ENCODE measurements at places on chromosomes 7 and 10.
A peak's percentile ranks its signal among the peaks of the same experiment; 100 is the strongest.

DNA sequence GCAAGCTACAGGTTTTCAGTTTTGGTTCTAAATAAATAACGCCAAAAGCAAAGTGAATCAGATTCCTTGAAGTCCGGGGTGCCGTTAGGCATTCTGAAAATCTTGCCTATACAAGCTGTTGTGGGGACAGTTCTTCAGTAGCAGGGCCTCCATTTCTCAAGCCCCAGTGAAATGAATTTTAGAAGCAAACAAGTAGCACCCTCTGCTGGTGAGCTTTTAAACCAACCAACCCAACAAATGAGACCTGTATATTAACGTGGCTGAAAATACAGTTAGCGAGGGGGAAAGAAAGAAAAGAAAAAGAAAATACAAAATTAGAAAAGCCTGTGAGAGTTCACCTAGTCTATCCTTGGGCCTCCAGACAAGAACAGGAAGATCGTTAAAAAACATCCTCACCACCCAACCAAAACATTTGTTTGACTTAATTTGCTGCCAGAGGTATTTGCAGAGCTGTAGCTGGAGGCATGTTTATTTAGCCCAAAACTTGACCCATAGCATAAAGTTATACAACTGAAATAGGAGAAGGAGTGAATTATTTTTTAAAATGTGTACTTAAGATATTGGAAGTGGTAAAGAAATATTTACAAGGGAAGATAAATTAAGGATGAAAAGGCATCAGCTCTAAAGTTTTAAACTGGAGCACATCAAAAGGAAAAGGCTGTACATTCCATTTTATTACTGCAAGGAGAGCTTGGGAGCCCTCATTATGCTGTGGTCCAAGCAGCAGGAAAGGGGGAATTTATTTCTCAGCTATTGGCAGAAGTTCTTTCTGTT, 98.9 kb downstream of the DYNC1I1 start:
- peak; percentile 60 for DNase-seq

- peak; percentile 81 for DNase-seq
Measured at GRCh38 chr7:157412021-157412443, 75.2 kb downstream of the DNAJB6 start.

GRCh38 chr7:24821045-24821753, 63.9 kb upstream of the GSDME start:
- peak; percentile 91 for DNase-seq

GRCh38 chr10:64648915-64649314, 1127.7 kb downstream of the REEP3 start:
- no peak for DNase-seq

- no peak for DNase-seq
Measured at GRCh38 chr10:46094931-46095750, 49.1 kb upstream of the MSMB start.

DNA sequence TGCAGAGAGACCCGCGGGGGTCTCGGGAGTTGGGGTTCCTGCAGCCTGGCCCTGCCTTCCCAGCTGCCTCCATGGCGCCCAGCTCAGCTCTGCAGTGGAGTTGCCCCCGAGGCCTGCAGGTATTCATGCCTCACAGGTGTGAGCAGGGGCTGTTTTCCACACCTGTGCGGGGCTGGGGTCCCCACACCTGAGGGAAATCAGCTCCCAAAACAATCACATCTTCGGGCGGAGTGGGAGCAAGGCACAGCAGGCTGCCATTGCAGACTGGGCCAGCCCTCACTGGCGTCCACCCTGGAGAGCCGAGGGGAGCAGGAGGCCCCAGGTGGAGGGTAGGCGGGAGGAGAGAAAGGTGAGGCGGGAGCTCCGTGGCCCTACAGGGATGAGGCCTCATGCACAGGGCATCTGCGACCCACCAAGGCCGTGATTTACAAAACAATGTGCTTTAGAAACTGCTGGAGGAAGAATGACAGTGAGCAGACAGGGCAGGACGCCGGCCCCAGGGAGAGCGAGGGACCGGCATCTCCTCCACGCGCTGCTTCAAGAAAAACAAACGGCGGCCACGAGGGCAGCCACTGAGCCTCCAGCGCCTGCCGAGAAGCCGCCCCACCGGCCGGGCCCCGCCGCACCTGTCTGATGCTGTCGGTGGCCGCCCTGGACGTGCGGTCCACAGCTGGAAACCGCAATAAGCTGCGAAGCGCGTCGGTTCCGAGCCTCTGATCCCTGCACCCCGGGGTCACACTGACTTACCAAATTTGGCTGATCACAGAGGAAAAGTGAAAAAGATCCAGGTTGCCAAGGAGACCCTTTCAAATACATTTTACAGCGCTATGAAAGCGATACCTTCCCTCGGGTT, 53.0 kb upstream of the PDGFA start:
- DNase-seq: no peak

DNA sequence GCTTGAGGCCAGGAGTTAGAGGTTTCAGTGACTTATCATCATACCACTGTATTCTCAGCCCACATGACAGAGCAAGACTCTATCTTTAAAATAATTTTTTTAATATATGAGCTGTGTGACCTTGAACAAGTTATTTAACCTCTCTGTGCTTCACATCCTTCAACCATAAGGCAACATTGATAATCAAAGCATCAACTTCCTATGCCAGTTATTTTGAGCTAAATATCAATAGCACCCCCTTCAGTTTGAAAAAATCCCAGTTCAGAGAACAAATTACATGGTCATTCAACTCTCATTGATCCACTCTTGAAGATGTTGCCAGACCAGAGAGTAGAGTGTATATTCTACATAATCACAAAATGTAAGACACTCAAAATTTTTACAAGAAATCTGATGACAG, 53.0 kb downstream of the ASNS start:
- no peak for DNase-seq

DNA sequence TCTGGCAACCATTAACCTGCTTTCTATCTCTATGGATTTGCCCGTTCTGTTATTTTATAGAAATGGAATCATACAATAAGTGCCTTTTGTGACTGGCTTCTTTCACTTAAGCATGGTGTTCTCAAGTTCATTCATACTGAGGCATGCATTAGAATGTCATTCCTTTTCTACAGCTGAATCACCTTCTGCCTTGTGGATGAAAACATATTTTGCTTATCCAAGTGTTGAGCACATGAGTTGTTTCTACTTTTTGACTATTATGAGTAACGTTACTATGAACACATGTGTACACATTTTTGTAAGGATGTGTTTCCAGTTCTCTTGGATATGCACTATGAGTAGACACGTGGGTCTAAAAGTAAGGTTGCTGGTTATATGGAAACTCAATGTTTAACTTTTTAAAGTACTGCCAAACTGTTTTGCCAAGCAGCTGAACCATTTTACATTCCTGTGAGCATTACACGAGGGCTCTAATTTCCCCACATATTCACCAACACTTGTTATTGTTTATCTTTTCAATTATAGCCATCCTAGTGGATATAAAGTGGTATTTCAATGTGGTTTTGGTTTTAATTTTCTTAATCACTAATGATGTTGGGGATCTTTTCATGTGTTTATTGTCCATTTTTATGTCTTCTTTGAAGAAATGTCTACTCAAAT, 241.3 kb downstream of the FANK1 start:
- DNase-seq: no peak

- no peak for DNase-seq
Measured at GRCh38 chr10:11959966-11960365, 82.6 kb downstream of the UPF2 start.

DNA sequence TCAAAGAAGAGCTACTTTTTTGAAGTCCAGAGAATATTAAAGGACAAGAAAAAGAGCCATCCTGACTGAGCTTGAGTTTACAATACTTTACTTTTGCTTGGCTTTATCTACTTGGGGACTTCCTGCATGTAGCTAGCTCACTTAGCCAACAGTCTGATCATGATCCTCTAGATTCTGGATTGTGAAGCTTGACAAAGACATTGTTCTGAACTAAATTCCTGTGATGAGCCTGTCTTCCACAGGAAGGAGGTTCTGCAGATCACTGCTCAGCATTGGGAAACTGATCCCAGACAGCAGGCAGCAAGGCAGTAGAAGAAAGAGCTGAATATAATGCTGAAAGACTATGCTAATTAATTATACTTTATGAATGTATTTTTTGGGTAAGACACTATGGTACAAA, 296.4 kb downstream of the DGKB start:
- peak; percentile 11 for DNase-seq

DNA sequence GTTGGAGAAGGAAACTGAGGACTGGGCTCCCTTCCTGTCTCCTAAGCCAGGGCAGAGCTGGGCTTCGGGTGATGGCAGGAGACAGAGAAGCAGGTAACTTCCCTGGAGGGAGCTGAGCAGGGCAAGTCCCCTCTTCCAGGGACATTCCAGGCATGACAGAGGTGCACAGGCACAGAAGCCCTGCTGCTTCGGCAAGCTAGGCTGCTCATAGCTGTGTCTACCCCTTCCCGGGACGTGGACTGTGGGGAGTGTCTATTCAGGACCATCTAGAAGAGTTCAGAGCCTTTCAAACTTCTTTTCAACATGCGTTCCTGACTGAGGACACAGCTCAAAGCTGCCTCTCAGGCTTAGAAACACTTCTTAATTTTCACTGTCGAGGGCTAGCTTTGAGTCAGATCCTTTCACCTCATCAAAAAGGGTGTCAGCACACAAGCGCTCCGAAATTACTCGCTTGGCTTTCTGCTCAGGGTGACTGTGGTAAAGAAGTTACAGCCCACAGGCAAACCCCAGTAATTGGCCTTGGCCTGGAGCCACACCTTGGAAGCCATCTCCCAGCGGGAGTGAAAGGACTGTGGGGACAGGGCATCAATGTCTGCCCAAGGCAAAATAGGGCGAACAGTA, 63.7 kb upstream of the STEAP1B start:
- DNase-seq: no peak

GRCh38 chr7:130741331-130741995, 7.5 kb upstream of the KLF14 start:
- DNase-seq: no peak

GRCh38 chr10:60732198-60732806, 46.0 kb upstream of the CDK1 start:
- DNase-seq: no peak

GRCh38 chr7:22350466-22351328, 6.3 kb downstream of the RAPGEF5 start:
- peak; percentile 18 for DNase-seq

- DNase-seq: no peak
Measured at GRCh38 chr10:78467496-78468106, 433.9 kb downstream of the RPS24 start.

DNA sequence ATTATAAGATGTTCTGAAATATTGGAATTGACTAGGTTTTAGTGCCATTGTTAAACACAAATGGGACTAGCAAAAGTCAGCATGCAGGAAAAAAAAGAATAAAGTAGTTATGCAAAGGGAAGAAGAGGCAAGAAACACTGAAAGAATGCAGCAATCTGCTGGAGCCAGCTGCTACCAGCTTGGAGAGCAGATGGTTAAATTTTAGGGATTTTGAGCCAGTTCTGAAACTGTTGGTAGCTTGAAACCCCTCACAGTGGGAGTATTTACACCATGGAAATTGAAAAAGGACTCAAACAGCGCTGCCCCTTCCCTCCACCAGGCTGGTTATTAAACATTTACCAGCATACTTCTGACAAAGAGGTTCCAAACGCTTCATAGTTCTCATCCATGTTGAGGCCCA, 41.0 kb downstream of the SCRN1 start:
- no peak for DNase-seq

- no peak for DNase-seq
Measured at GRCh38 chr7:140247559-140247958, 70.8 kb upstream of the KDM7A start.

DNA sequence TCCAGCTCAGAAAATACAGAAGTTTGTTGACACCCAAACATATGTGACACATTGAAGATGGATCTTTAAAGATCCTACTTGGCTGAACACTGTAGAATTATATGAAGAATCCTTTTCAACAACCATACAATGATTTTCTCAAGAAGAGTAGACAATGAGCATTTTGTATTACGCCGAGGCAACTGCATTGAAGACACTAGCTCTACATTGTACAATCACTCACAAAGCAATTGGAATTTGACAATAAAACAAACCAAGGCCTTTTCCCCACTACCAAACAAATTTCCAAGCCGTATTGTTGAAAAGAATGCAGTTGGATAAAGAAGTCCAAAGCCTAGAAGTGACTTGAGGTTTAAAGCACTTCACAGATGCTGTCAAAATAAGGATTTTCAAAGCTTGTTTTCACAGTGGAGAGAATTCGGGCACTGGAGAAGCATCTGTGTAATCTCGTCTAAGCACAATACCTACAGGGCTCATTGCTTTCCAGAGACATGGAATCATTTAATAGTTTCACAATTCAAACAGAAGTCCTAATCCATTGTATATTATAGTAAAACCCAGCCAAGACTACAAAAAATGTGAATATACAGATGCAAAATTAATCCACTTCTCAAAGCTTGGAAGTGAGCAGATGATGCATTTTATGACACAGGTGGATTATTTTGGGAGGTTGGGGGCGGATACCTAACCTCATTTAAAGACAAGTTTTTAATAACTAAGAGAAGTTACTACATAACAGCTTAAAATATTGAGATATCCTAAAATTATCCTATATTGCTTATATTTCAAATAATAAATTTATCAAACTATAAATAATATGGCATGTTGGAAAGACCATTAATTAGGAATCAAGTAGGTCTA, 78.6 kb downstream of the SORCS1 start:
- no peak for DNase-seq

GRCh38 chr7:55555160-55555559, 17.1 kb downstream of the VOPP1 start:
- DNase-seq: no peak

Measured in AG08395 (cell line).